ENCODE measurements at places on chromosomes 12 and 14.

DNA sequence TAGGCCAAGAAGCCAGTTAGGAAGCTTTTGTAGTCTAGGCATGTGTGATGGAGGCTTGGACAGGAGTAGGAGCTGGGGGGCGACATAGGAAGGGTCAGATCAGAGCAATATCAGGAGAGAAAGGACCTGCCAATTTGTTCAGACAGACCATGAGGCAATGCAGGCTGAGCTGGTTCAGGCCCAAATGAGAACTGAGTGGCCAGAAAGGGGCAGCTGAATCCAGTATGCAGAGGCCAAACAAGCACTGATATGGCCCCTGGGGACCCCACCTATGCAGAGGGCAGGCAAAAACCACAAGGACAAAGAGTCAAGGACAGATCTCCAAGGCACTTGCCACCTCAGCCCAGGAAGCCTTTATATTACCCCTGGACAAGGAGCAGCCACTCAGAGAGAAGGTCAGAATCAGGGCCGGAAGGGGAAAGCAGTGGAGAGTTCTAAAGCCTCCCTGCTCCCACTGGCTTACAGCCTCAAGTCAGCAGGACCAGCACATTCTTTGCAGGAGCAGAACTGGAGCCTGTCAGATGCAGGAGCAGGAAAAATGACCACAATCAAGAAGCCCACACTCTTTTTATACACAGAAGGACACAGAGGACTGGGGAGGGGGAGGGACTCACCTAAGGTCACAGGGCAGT is 37.2 kb downstream of the CLMN start:
- DNase-seq = no peak

- DNase-seq = no peak
These were observed 375.1 kb upstream of the DDHD1 start for GRCh38 chr14:53528185-53528671.

DNA sequence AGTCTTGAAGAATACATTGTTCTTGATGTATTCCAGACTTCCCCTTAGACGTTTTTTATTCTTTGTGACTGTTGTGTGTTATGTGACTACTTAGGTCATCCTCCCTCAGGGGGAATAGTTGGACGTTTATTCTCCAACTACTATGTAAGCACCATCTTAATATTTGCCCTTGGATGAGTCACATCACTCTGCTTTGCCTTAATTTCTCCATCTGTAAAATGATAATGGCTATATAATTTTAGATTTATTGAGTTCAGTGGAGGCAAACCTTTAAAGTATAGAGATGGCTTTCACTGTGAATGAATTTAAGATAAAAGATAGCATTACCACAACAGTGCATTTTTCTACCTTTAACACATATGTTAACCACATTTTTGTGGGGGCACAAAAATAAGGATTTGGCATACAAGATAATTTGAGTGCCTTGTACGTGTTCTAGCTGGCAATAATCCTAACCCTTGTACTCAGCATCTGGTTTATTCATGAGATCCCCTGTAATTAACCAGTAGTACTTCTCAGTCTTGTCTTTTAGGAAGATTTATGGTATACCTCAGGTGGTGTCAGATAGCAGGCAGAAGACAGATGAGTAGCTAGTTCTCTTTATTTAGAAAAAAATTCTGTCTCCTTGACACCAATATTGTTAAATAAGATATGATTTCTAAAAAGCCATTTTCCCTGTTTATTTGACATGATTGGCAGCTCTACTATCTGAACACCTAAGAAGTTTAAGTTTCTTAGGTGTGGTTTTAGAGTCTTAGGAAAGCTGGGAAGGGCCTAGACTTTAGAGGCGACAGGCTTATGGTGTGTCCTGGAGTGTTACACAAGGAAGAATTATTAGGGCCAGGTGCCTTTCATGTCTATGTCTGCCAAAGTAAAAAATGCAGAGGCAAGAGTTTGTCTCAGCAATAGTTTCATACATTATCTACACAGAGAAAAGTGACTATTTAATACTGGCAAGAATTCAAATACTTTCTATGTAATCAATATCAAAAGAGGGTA is 152.3 kb downstream of the RAD51B start:
- no peak for DNase-seq

DNA sequence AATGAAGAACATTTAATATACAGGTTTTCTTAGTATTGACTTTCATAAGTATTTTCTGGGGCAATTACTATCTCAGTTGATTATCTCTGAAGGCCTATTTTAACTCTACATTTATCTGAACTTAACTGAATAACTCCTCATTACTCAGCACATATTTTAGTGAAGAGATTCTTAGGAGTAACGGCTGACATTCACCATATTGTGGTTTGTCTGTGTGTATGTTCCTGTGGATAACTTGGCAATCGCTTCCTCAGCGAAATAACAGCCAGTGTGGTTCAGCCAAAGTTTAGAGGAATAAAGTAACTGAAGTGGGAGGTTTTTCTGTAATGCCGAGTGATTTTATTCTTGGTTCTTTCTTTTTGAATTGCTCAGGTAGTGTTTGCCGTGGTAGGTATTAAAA is 168.0 kb downstream of the RAD51B start:
- peak; percentile 23 for DNase-seq

GRCh38 chr12:114697741-114698565 is 14.0 kb upstream of the TBX3 start:
- DNase-seq = no peak

- DNase-seq = no peak
These were observed 367.3 kb upstream of the KITLG start for GRCh38 chr12:88947486-88948043.

DNA sequence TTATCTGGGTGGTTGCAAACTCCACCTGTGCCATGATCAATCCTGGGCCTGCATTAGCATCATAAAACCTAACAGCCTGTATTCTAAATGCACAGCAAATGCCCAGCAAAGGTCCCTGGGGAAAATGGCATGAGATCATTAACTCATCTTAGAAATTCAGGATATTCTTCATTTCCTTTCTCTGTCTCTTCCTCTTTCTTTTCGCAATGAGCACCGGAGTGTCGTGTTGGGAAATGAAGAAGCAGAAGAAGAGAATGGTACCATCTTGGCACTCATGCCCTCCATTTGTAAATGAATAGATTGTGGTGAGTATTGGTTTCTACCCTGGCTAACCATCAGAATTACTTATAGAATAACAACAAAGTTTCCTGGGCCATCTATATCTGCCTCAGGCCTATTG is 193.6 kb downstream of the GALC start:
- DNase-seq = no peak

DNA sequence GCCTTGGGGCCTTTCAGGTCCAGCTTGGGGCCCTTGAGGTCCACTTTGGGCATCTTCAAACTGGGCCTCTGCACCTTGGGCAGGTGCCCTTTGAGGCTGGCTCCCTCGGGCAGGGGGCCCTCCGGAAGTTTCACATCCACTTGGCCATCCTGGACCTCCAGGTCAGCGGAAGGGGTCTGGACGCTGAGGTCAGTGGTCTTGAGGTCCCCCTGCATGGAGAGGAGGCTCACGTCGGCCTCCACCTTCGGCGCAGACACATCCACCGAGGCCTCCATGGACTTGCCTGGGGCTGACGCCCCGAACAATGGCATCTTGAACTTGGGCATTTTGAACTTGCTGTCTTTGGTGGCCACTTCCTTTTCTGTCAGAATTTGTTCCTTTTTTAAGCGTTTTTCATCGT is 25.1 kb downstream of the AHNAK2 start:
- no peak for DNase-seq

GRCh38 chr12:20508359-20508758 is 140.0 kb downstream of the PDE3A start:
- DNase-seq = no peak

DNA sequence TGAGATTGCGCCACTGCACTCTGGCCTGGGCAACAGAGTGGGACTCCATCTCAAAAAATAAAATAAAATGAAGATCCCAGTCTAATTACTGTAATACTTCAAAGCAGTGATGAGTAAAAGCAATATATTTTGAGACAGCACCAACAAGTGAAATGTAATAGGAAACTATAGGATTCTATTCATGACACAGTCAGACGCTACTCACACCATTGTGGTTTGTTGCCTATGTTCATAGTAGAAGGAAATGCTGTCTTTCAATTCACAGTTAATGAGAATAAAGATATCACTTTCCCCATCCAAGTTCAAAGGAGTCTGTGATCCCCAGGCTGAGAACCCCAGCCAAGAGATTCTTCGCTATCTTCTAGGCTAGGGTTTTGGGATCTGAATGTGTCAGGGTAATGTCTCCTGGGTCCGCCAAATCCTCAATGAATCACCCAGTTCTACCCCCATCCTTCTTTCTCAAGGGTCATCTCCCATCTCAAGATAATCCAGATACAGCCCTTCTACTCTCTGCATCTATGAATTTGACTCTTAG is 16.6 kb upstream of the DTX1 start:
- no peak for DNase-seq

DNA sequence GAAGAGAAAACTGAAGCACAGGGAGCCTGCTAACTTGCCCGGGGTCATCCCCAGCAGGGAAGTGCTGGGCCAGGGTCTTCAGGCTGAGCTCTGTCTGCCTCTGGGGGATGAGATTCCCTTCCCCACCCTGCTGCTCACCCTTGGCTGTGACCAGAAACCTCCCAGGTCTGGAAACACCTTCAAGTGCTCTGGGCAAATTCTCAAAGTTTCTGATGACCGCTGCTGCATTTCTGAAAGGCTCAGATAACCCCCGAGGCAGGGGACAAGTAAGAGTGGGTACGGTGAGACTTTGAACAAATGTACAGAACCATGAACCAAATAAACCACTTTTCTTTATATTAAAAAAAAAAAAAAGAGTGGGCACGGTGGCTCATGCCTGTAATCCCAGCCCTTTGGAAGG is 41.3 kb downstream of the LTBP2 start:
- no peak for DNase-seq

DNA sequence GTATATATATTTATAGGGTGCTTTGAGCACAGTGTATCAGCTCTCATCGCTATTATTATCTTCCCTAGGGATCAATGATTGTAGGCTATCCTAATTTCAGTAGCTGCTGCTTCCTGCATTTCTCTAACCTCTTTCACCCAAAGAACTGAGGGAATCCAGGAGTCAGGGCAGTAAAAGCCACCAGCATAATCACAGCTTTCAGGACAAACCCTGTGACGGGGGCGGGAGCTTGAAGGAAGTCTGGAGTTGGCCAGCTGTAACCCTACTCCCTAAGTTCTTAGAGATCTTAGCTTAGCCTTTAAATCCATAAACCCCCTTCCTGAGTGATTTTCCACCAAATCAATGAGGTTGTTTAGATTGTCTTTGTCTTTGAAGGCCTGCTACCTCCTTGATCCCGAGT is 33.7 kb downstream of the FLVCR2 start:
- no peak for DNase-seq

DNA sequence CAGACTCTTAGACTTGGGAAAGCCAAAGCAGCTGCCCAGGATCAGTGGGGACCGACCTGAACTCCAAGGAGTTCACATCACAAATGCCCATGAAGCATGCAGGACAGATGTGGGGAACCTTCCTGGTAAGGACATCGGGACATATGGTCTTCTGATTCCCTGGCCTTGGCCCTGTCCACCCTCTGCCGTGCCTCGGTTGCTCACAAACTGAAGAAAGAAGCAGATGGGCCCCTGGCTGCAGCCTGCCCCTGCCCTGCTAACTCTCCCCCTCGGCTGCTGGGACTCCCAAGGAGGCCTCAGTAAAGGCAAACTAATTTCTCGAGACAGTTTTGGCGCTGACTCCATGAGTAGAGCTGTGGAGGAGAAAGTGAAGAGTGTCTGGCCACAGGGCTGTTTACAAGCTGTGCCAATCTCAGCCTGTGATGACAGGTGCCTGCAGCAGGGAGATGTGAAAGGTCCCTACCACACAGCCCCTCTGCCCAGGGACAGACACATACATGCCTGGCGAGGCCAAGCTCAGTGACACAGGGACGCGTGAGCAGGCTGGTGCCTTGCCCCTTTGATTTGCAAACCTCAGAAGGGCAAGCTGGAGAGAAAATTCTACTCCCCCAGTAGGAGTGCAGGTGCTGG is 48.6 kb downstream of the ISCA2 start:
- no peak for DNase-seq

GRCh38 chr12:75658286-75658685 is 146.9 kb upstream of the KRR1 start:
- DNase-seq = no peak

DNA sequence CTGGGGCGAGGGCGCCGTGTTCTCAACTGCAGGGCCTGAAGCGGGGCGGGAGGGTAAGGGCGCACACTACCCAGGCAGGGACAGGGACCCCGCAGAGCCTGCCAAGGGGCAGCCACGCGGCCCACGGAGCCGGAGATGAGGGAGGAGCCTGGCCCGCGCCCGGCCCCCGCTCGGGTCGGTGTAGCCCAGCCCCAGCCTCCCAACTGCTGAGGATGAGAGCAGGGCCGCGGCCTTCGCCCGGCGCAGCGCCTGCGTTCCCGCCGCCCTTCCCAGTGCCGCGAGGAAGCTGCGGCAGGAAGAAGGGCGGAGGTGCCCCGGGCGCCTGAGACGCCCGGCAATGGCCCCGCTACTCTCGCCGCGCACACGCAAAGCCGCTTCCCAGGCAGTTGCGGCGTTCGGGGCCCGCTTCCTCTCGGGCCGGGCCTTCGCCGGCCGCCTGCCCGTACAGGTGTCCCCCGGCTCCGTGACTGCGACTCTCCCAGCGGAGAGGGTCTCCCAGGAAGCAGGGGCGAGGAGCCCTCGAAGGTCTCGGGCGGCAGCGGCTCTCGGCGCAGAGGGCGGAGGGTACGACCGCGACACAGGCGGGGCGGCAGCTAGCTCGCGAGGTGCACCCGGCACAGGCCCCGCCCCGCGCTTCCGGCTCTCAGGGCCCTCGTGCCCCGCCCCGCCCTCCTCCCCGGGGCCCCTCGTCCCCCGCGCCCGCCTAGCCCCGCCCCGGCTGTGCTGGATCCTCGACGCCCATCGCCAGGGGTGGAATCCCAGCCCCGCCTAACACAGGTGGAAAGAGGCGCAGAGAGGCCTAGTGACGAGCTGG is 24.8 kb upstream of the YY1 start:
- DNase-seq = no peak

GRCh38 chr14:94946244-94946643 is 176.3 kb upstream of the GSC start:
- no peak for DNase-seq

DNA sequence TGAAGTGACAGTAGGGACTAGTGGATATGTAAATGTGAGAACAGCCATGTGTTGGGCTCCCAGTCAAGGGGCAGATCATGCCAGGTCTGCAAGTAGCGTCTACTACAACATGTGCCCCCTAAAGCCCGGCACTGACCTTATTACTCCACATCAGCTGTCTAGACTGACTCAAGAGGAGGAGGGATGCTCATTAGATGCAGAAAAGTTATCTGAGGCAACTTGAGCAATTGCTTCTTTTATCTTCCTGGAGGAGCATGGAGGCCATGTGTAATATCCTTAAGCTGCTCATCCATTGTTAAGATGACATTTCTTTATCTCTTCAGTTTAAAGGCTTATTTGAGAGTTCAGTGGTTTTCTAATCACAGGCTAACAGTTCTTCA is 404.7 kb upstream of the FLRT2 start:
- DNase-seq = no peak

GRCh38 chr14:64800000-64800399 is 79.7 kb downstream of the SPTB start:
- DNase-seq = peak; percentile 15

Measured in amniotic stem cell (primary cell).